ENCODE measurements at places on chromosomes 13 and 19.

- DNase-seq = no peak
Observed at GRCh38 chr19:58351990-58352755, 1.1 kb downstream of the A1BG start.

DNA sequence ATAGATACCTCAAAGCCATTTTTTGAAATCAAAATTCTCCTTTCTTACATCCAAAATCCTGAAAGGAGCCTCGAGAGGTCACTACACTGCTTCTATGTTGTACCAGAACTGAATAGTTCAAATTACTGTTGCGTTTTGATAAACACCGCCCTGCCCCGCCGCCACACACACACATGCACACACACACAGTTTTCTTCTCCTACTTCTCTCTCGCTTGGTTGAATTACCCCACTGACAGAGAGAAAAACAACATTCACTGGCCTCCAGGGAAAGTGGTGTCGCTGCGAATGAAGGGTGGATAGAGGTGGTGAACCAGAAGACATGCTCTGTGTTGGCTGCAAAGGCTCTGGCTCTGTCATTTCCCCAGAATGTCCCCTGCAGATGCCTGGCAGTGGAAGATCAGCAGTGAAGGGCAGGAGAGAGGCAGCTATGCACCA lies 183.4 kb upstream of the RFC3 start:
- DNase-seq = no peak

DNA sequence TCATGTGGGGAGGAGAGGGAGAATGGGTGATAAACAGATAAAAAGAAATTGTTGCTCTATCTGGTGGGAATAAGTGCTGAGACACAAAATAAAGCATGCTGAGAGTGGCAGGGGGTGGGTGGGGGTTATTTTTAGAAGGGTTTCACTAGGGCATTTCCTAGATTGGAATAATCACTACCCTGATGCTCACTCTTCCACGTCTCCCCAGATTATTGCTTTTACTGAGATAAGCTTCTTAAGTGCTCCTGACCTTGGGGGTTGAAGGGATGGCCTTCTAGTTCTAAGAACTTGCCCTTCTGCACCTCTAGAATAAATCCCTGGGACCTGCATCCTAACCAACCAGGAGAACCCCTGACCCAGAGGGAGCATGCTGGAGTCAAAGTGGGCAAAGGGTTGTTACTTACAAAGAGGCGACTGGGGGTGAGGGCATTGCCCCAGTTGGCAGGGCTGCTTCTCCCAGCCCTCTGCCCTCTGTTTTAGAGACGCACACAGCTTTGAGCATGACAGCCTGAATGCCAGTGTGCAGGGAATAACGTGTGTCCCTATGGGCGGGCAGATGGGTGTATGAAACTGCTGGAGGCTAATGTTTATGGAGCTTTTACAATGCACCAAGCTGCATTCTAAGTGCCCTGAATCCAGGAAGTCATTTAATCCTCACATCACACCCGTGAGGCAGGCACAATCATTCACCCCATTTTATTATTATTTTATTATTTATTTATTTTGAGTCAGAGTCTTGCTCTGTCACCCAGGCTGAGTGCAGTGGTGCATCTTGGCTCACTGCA lies 743 bp downstream of the RDH8 start:
- DNase-seq = no peak

GRCh38 chr13:95058680-95059079 lies 242.6 kb downstream of the ABCC4 start:
- DNase-seq = no peak

DNA sequence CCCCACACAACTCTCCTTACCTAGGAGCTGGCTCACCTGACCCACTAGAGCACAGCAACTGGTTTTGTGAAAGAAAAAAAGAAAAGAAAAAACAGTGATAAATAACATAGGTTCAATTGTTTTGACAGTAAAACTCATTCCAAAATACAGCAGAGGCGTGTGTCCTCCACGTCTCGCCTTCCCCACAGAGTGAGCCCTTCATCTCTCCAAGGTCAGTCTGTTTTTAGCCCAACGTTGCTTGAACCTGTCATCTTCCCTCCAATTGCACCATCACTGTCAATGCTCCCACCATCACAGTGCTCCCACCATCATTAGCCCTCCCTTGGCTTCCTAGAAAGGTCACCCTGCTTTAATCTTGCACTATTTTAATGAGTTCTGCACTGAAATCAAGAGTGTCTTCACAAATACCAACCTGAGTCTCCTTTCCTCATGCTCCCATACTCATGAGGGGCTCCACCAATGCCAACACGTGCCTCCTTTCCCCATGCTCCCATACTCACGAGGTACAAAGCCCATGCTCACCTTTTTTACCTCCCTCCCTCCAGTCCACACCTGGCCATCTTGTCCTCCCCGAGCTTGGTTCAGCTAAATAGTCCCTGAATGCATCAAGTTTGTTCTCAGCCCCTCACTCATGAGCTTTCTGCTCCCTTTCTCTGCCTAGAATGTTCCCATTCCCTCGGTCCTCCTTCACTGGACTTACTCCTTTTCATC lies 103.7 kb downstream of the IRS2 start:
- no peak for DNase-seq

GRCh38 chr13:31014456-31014855 lies 82.0 kb downstream of the TEX26 start:
- DNase-seq = no peak

DNA sequence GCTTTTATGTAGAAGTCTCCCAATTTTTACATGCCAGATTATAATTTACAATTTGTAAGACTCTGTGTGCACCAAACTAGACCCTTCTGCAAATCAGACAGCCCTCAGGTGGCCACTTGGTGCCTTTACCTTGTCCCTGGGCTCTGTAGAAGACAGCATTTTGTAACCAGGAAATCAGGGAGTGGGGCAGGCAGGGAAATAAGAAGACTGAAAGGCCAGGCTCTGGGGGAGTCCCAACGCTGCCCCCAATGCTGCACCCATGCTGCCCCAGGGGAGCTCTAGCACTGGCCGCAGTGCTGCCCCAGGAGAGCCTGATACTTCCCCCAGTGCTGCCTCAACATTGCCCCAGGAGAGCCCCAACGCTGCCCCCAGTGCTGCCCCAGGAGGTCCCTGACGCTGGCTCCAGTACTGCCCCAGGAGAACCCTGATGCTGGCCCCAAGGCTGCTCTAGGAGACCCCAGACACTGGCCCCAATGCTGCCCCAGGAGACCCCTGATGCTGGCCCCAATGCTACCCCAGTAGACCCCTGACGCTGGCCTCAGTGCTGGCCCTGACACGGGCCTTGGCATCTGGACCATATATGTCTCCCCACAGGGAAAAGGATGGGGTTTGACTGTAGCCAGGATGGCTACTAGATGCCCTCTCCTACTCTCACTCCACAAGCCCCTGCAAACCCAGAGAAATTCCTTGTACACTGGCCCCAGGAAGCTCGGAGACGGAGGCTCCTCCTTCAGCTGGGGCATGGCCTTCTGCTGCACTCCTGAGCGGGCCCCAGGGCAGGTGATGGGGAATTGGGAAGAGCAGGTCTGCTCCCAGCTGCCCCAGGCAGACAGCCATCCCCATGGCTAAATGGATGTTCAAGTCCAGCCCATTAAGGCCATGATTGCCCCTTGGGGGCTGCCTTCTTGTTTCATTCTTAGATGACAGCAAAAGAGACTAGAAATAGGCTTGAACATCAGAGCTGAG lies 23.6 kb downstream of the VSTM2B start:
- no peak for DNase-seq
